ENCODE measurements at places on chromosomes 2 and 18.

DNA sequence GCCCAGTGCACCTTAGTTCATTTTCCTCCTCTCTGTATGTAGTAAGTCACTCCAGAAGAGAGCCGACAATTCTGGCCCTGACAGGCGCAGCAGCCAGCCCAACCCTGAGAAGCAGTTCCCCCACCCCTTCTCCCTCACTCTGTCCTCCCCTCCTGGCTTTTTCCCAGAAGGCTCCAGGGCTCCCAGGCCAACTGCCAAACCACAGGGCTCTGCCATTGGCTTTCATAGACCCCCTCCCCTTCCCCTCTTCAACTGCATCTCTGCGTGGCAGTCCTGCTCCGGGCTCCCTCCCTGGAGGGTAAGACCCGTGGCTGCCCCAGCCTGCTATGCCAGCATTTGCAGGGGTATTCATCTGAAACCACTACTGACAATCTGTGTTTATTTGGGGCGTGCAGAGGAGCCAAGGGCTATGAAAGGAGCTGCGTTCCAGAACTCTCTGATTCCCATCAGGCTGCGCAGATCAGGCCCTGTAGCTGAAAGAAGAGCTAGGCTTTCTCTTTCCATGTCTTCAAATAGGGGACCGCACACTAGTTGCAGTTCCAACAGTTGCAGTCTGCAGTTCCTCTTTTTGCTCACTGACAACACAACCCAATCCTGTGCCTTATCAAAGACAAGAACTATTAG lies 388.6 kb upstream of the TNP1 start:
- no peak for DNase-seq

- DNase-seq: no peak
Observed at GRCh38 chr18:24982831-24983230, 369.1 kb downstream of the ZNF521 start.

GRCh38 chr2:233486357-233486756 lies 80.2 kb downstream of the USP40 start:
- no peak for DNase-seq

- no peak for DNase-seq
Observed at GRCh38 chr2:241321886-241322285, 6.2 kb downstream of the SEPTIN2 start.

GRCh38 chr2:223768179-223768578 lies 69.2 kb downstream of the AP1S3 start:
- DNase-seq: no peak

DNA sequence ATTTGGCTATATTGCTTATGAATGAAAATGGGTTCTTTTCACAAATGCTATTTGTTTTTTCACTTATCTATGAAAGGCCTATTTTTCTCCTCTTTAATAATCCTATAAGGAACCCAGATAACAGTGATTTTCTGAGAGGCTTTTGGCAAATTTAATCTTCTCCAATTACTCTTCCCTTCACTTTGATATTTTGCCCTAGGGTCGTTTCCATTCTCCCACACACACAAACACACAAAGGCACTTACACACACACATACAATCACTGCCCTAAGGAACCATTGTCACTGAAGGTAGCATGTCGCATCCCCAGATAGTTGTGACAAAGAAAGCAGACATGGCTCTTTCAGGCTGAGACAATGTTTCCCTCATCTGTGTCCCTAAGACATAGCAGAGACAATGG lies 170.1 kb upstream of the PGAP1 start:
- no peak for DNase-seq

DNA sequence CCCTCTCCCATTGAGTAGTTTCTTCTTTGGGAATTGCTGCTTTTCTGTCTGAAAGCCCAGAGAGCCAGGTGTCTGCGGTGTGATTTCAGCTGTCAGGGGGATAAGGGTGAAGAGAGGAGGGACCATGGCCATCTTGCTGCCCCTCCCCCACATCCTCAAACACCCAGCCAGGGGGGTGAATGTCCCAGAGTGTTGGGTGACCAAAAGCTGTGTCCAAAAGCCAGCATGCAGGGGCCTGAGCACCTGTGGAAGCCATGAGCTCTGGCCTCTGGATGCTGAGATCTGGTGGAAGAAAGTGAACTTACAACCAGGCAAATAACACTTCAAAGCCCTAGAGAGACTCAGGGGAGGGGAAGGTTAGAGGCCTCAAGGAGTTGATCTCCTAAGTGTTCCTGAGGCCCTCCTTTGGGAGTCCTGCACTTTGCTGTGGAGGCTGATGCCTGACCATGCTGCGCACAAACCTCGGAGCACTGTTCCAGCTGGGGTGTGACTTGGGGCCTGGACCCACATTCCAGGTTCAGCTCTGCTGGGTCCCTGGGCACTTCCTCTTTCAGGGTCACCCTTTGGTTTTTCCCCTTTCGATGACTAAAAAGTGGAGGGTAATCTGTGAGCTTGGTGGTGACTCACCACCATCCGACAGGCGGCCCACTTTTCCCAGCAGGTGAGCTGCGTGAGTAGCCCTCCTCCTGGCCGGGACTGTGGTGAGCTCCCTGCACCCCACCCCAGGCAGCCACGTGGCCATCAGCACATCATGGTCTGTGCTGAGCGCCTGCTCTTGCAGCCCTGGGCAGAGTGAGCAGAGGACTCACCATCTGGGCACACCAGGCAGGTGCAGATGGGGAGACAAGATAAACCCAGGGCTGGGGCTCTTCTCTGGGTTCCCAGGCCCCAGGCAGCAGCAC lies 66.8 kb upstream of the FOSL2 start:
- DNase-seq: no peak

DNA sequence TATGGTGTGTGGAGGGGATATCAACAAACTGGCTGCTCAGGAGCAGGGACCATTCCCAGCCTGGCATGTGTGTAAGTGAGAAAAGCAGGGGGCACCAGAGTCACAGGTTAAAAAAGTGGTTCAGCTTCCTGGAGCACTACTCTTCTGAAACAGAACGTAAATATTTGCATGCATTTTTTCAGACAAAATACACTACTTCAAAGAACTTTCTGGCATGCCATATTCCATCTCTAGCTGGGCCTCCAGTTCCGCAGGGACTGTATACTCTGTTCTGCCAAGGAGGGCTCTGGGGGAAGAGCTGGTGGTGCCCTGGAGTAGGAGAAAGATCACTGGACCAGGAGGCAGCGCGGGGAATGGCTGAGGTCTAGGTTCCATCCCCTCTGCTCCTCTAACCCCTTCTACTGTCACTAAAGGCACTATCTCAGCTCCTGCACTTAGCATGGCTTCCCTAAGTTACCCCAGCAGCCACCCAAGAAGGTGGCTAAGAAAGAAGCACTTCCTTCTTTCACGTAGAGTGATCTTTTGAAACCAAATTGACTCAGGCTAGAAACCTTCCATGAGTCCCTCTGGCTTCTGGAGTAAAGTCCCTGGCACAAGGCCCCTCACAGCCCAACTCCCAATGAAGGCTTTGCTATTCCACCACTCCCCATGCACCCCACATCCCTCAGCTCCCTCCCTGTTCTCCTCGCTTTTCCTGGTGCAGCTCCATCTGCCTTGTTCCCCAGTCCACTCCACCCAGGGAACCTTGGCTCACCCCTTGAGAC lies 57.6 kb upstream of the CABLES1 start:
- DNase-seq: no peak

DNA sequence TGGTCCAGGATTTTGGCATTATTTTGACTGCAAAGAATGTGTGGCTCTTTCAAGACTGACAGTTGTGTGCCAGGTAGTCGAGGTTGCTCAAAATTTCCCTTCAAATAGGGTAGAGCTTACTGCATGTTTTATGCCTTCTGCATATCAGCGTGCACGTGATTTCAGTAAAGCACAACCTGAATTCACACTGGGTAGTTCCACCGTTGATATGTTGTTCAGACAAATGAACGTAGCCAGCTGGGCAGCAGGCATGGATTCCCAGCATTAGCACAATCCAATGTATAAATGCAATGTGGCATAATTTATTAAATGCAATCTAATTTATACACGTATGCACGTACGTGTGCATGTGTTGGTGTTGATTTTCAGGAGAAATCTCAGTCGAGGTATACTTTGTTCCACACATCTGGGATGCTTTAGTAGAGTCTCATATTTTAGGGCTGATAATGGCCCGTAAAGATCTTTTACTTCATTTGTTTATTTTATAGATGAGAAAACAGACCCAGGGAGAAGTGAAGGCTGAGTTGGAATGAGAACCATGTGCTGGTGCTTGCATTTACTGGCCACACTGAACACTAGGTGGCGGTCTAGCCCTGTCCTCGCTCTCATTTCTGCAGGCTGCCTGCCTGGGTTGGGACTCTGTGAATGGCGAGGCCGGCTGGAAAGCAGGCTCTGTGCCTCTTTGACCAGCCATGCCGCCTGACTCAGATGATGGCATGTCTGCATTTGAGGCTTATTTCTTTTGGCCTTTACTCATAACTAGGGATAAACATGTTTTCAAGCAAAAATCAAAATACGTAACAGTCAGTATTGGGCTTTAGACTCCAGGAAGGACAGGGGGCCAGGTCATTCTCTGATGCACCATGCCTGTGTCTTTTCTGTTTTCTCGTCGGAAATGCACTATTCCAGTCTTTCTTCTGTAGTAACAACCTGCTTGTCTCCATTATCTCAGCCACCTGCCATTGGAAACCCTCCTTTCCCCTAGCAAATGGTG lies 120.4 kb downstream of the RNF144A start:
- peak; percentile 56 for DNase-seq

Measured in naive thymus-derived CD4-positive, alpha-beta T cell (primary cell).